Neural crest cell (in vitro differentiated cells): ENCODE measurements at places on chromosomes 7 and 10.

DNA sequence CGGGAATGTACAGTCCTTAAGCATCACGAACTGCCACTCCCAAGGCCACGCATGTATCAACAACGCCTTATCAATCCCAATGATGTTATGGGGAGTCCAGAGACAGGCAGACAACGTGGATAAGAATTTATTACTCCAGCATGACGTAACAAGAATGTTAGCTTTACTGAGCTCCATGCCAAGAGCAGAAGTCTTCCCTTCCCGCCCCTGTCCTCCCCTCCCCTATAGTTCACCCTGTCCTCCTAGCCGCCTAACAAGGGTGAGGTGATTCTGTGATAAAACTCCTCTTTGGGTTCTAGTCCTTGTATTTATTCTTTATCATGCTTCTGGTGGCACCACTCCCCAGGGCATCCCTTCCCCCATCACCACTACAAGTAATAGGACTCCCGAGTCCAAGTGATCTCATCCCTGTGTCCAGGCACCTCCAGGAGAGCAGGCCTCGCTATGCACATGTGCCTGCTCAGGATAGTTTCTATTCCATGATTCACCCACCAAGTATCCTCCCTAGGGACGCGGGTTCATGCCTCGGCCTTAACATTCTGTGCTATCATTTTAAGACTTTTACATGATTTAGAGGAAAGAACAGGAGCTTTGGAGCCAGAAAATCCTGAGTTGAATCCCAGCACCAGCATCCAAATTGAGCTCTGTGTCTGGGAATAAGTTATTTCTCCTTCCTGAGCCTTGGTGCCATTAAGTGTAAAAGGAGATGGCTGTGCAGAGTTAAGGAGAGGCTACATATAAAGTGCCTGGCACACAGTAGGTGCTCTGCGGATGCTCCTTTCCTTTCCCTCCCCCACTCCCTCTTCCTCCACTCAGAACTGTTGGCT, 15.4 kb downstream of the GSDME start:
- no peak for DNase-seq

DNA sequence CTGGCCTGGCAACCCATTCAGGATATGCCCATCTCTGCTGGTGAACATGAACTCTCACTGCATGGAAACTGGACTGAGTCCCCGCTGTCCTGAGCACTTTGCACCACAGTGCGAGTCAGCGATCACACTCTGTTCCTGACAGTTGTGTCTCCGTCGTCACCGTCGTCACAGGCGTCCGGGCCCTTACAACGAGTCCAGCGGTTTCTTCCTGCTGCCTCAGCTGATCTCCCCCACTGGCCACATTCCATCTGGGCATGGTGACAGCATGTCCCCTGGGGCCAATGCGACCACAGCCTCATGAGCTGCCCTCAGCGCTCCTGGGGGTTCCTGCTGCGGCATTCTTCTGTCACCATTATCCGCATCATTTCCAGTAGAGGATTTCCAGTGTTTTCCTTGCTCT, 76.8 kb upstream of the KLF6 start:
- DNase-seq, result no peak

GRCh38 chr7:28804990-28805389, 153.1 kb downstream of the TRIL start:
- DNase-seq, result no peak

DNA sequence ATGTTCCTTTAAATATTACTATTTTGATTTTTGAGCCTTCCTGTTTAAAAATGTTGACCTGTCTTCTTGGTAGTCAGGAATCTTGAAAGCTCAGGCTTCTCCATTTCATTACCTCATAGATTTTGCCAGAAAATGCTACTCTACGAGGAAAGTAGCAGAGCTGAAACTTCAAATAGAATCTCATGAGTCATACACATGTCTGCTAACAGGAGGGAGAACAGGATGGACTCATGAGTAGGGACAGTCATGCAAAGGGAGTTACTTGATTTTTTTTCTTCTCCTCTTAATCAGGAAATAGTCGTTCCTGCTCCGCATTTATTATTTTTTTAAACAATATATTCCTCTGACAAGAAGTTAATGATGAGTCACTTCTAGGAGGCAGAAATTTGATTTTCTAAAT, 37.0 kb upstream of the MINDY3 start:
- no peak for DNase-seq

GRCh38 chr10:73287441-73287840, 35.0 kb upstream of the MRPS16 start:
- DNase-seq, result no peak

DNA sequence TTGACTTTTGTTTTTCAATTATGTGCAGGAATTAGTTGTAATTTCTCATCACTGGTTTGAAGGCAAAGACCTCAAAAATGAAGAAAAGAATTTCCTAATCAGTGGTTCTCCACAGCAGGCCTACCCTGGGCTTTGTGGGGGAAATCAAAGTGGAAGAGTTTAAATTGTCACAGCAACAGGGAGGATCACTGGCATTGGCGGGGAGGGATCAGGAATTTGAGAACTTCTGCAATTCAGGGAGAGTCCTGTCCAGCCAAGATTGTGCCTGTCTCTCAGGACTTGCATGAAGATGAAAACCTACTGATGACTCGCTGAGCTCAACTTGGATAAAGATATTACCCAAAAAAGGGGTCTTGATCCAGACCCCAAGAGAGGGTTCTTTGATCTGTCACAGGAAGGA, 70.1 kb downstream of the HACD1 start:
- DNase-seq, result no peak

DNA sequence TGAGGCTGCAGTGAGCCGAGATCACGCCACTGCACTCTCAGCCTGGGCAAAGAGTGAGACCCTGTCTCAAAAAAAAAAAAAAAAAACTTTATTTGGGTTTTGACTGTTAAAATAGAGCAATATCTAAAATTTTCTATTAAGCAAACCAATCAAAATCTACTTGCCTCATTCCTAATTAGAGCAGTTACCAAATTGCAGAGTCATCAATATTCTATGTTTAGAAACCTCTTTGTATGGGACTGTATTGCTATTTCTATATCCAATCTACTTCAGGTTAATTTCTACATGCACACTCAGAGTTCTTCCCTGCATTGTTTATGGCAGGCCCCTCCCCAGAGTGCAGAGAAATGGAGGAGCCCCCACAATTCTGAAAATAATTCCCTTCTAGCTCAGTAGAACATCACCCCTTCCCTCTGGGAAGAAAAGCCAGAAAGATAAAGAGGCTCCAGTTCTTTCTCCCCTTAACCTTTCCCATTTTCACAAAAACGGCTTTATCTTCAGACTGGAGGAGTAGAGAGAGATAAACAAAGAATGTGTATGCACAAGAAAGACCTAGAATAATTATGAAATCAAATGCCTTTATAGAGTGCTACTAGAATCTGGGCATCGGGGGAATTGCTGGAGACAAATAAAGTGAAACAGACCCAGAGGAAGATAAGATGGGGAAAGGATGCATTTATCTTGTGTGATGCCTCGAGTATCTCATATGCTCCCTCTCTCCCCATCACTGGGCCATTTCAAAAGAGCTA, 17.9 kb downstream of the SCRN1 start:
- no peak for DNase-seq
